SHP77 (cell line): ENCODE measurements at places on chromosomes 16 and 17.

GRCh38 chr17:914561-914960, 65.0 kb downstream of the NXN start:
- DNase-seq: no peak

- no peak for DNase-seq
These were observed 17.6 kb downstream of the CCDC42 start for GRCh38 chr17:8726941-8727555.

DNA sequence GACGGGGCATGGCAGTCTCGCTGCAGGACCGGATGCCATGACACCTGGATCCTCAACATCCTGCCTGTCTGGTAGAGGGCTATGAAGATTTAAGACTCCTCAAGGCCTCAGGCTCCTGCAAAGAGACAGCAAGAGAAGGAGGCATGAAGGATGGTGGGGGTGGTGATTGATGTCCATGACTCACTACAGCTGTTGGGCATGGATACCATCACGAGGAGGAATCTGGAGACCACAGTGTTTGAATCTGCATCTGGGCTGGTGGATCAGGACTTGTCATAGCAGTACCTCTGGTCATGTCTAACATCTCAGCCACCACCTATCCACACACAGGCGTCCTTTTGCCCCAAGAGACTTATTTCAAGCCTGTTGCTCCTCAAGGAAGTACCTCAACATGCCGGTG, 50.2 kb upstream of the WSCD1 start:
- no peak for DNase-seq

DNA sequence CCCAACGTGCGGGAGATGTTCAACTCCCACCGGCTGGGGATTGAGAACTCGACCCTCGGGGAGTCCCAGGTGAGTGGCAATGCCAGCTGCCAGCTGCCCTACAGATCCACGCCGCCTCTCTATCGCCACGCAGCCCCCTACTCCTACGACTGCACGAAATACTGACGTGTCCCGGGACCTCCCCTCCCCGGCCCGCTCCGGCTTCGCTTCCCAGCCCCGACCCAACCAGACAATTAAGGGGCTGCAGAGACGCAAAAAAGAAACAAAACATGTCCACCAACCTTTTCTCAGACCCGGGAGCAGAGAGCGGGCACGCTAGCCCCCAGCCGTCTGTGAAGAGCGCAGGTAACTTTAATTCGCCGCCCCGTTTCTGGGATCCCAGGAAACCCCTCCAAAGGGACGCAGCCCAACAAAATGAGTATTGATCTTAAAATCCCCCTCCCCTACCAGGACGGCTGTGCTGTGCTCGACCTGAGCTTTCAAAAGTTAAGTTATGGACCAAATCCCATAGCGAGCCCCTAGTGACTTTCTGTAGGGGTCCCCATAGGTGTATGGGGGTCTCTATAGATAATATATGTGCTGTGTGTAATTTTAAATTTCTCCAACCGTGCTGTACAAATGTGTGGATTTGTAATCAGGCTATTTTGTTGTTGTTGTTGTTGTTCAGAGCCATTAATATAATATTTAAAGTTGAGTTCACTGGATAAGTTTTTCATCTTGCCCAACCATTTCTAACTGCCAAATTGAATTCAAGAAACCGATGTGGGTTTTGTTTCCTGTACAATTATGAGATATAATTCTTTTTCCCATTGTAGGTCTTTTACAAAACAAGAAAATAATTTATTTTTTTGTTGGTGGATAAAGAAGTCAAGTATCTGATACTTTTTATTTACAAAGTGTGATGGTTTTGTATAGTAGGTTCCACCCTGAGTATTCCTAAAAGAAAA, 2.3 kb downstream of the FOXC2 start:
- DNase-seq: no peak

DNA sequence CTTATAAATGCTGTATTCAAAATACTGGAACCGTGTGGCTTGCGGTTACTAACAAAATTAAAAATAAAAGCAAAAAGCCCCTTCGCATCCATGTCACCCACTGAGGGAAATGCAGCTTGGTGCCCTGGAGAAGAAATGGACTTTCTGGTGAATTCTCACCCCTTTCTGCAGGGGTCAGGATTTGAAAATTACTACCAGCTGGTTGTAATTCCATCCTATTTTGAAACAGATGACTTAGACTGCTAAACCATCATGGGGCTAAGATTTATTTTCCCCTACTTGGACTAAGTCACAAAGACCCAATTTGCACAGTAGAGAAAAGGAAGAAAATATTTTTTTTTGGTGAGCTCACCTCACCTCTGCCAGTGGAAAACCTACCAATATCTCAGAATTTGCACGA, 111.4 kb upstream of the MYOCD start:
- DNase-seq: no peak

DNA sequence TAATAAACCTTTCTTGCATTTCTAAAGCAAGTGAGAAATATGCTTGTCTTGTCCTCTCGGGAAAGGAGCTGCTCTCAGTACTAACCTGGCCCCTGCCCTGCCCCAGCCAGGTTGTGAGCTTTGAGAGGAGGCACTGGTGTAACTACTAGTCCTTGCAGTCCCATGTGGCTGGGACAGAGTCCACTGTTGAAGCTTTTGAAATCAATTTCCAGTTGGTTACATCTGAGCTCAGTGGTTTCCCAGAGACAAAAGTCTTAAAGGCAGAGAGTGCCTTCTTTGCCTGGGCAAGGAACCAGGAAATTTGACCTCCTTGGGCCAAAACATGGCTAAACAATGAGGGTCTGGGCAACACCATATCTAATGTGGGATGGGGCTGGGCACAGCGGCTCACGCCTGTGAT, 48.7 kb downstream of the GSG1L start:
- DNase-seq: no peak

DNA sequence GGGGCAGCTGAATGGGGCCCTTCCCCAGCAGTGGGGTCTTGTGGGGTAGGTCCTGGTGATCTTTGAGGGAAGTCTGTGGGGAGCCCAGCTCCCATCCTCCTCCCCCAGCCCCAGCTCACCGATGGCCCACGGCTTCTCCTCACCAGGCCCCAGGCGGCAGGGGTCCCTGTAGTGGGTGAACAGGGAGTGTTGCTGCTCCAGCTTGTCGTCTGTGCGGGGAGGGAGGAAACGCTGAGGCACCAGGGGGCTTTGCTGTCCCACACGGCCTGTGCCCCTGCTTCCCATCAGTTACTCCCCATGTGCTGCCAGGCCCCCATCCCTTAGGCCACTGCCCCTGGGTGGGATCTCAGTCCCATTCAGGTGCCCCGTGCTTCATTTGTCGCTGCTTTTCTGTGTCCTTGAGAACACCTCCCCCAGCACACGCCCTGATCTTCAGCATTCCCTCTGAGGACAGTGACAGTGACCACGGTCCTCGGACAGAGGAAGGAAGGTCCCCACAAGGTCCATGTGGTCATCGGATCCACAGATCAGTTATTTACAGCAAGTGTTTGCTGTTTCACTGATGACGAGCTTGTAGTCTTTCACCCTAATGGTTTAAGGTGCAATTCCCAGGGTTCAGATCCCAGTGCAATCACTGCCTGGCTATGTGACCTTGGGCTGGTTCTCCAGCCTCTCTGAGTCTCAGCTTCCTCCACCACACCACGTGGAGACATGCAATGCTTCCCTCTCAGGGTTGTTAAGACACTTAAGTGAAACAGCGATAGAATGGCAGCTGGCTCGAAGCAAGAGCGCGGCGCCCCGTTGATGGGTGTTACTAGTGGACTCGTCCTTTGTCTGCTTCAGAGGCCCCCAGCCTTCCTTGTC, 53.1 kb downstream of the PRMT7 start:
- DNase-seq: no peak

- DNase-seq: no peak
These were observed 61.1 kb upstream of the NOL11 start for GRCh38 chr17:67656494-67657203.

- no peak for DNase-seq
These were observed 84.4 kb upstream of the PLCG2 start for GRCh38 chr16:81694494-81695280.

DNA sequence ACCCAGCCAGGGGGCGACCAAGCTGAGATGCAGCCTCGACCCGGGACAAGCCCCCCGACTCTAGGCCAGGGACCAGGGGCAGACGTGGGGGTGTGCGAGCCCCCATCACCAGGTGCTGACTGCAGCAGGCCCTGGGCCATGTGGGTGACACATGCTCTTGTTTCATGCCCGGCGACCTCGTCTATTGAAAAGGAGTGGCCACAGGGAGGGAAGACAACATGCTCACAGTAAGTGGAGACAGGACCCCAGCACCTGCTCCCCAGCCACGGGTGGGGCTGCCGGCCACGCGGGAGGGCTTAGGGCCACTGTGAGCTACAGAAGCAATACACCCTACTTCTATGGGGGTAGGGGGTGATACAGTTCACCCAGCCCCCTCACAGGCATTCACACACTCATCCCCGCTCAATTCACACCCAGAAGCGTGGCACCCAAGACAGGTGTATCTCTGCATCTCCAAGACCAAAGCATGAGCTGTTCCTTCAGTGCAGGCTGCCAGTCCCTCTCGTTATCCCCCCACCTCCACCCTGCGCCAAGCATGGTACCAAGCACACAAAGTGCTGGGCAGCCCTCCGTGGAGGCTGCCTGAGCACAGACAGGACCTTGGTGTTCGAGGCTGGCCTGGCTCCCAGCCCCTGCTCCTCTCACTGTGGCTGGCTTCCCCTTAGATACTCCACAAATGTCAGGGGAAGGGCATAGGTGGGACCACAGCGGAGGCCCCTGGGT, 13.6 kb downstream of the VASN start:
- DNase-seq: no peak

DNA sequence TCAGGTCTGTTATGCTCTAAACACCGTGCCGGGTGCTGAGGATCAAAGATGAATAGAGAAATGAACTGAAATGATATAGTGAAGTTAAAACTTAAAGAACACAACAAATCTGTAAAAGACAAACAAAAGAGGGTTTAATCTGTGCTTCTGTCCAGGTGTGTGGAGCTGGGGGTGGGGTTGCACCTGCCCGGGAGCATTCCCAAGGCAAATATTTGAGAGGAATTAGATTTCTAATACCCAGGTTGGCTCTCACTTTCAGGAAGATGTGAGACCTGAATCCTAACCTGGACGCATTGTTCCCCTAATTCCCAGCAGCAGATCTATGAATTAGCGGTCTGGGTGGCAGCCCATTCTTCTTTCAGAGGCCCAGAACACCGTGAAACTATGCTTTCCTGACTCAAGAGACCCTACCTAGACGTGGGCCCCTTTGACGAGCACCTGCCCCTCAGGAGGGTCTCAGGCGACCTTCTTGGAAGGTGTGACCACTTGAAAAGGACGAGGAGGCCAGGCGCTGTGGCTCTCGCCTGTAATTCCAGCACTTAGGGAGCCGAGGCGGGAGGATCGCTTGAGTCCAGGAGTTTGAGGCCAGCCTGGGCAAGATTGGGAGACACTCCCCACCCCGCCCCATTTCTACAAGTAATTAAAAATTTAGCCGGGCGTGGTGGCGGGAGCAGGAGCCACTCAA, 677 bp upstream of the RANGRF start:
- DNase-seq: no peak

GRCh38 chr16:89265647-89266046, 48.1 kb downstream of the ZNF778 start:
- DNase-seq: no peak

GRCh38 chr17:74768069-74768762, 7.9 kb downstream of the NAT9 start:
- no peak for DNase-seq

- no peak for DNase-seq
These were observed 108.0 kb upstream of the GOT2 start for GRCh38 chr16:58842156-58842555.

DNA sequence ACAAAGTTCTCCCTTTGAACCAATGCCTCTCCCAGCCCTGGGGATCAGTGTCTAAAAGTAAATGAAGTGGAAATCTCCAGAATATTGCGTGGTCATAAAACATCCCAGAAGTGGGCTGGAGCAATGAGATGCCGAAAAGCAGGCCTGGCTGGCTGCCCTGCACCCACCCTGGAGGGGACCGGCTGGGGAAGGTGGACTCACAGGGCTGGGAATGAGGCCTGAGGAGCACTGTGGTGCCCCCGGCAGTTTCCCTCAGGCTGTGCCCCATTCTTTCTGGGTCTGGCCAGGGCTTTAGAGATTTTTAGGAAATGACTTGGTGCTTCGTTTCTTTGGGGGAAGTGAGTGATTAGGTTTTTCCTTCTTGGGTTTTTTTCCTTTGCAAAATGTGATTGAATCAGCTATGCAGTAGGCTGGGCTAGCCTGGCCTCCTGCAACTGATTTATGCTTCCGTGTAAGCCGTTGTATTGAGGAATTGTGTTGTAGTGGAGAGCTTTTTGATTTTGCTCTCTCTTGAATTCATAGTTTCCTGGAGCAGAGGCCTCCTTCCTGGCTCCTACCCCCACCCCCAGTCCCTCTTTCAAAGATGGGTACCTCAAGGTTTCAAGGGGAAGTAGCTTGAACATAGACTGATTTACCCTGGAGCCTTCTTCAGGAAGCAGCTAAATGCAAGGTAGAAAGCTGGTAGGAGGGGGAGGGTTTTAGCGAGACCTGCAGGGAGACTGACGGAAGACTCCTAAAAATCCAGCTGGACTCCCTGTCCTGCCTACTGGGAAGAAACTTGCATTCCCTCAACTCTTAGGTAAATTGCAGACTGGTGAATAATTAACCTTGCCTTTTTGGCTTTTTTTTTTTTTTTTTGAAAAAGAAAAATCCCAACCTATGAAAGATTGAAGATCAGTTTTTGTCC, 170.2 kb downstream of the RAB11FIP4 start:
- no peak for DNase-seq

DNA sequence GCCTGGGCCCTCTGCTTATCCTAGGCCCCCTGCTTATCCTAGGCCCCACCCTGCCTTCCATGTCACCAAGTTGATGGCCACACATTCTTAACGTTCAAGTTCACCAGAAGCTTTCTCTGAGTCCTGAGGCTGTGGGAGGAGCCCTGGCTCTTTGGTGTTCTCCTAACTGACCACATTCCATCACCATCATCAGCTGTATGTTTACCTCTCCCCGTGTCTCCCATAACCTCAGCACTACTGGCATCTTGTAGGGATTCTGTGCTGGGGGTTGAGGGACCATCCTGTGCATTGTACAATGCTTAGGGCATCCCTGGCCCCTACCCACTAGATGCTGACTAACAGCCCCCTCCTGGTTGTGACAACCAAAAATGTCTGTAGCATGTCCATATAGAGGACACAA, 99.3 kb downstream of the NDE1 start:
- no peak for DNase-seq

DNA sequence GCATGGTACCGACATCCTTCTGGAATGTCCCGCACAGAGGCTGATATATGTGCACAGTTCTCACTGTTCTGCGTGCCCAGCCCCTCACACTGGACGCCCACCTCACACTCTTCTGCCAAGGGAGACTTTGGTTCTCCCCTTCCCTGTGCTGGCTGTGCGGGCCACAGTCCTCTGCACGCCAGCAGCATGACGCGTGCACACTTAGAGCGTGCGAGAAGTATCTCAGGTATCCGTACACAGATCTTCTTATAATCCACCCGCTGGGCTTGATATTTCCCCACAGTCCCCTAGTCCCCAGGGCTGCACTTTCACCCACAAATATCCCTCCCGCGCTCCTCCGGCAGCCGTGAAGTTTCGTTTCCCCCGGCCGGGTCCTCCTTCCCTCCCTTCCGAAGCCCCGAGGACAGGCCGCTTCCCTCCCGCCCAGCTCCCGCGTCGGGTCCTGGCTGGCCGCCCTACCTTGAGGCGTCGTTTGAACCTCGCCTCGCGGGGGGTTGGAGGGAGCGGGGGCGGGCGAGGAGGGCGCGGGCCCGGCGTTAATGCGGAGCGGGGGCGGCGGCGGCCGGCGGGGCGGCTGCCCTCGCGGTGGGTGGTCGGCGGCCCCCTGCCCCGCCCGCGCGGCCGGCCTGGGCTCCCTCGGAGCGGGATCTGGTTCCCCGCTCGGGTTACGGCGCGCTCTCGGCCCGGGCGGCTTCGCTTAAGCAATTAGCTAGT, 5.0 kb upstream of the FOXF1 start:
- no peak for DNase-seq
